ENCODE measurements at places on chromosomes 16 and 17.

- DNase-seq: no peak
Measured at GRCh38 chr17:79830763-79831264, 8.4 kb downstream of the CBX4 start.

GRCh38 chr16:4496305-4496704 is 20.1 kb downstream of the HMOX2 start:
- no peak for DNase-seq

DNA sequence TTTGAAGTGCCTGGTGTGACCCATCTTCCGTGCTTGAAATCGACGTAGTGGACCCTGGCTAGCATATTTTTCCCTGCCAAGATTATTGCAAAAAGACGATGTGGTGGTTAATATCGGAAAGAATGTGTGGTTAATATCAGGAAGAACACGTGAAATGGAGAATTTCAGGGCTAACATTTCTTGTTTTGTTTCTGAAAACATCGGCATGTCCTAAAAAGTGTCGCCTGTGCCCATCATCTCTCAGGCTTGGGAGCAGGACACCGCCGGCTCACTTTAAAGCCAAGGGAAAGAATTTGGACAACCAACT is 345 bp upstream of the DCXR start:
- DNase-seq: no peak

GRCh38 chr16:48197294-48197693 is 41.5 kb upstream of the ABCC12 start:
- DNase-seq: no peak

- DNase-seq: no peak
Measured at GRCh38 chr16:22214889-22215288, 8.8 kb downstream of the EEF2K start.

GRCh38 chr17:17107281-17107680 is 65.0 kb downstream of the MPRIP start:
- DNase-seq: no peak

GRCh38 chr17:60153606-60154390 is 4.0 kb downstream of the CA4 start:
- DNase-seq: no peak

- DNase-seq: no peak
Measured at GRCh38 chr17:81165246-81166032, at the start of gene PVALEF. Gene PVALEF (plus strand): TSS chr17:81165507. CDS start chr17:81181227, 15,720 bp downstream.

DNA sequence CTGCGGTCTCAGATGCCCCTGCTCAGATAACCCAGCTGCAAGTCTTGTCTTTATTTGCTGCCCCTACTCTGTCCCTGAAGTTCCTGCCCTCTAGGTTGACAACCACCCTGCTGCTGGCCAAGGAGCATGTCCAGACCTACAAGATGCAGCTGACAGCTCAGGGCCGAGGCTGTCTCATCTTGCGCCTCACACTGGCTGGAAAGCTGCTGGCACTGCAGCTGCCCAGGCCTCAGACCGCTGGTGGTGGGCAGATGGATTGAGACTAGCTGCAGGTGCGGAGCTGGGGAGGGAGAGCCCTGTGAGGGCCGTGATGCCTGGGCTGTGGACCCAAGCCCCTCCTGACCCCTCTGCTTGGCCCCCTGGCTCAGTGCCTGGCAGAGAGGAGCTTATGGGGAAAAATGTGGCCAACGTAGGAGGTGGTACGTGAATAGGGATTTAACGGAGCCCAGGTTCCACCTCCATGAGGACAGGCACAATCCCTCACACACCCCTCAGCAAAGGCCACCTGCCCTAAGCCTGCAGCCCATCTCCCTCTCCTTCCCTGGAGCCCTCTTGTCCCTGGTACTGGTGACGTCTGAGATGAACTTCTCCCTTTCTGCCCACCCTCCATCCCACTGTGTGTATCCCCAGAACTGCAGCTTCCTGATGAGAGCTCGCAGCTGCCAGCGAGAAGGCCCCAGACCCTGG is 8.3 kb upstream of the GALK1 start:
- DNase-seq: no peak

GRCh38 chr16:59108374-59108773 is 374.3 kb upstream of the GOT2 start:
- DNase-seq: no peak

GRCh38 chr17:72642720-72643119 is 449.8 kb downstream of the SLC39A11 start:
- DNase-seq: no peak

DNA sequence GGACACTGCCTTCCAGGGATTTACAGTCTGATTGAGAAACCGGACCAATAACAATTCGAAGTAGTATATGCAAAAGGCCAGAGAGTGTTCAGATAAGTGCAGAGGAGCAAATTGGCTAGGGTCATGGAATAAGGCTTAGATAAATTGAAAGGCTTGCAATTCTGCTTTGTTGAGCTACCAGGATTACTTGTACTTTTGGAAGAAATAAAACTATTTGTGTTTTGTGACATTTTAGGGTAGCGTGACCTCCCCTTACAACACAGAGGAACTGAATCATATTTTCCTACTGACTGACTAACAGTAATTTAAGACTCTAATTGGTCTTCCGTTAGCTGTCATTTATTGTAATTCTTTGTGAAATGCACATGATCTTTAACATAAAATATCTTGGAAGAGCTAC is 104.7 kb downstream of the PITPNC1 start:
- DNase-seq: no peak

DNA sequence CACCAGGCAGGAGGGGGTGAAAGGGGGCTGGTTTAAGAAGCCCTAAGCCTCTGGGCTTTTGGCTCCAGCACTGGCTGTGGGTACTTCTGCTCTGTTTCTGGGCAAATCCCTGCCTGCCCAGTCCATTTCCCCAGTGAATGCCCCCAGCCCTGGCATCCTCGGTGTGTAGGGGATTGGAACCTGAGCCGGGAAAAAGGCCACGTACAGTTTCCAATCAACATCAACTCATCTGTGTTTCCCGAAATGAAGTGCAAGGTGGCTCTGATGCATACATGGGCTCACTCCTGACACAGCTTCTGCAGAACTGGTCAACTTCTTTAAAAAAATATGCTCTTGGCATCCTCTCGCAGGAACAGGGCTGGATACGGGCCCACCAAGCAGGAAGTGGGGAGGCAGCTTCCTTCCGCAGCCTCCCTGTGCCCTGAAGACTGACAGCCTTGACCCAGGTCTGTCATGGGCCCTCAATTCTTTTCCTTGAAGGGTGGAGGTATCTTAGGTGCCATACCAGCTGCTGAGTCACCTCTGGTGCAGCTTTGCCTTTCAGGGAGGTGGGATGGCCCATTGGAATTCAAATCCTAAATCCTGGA is 73.3 kb downstream of the N4BP1 start:
- DNase-seq: no peak

- no peak for DNase-seq
Measured at GRCh38 chr16:11016524-11016988, 72.2 kb downstream of the CLEC16A start.

DNA sequence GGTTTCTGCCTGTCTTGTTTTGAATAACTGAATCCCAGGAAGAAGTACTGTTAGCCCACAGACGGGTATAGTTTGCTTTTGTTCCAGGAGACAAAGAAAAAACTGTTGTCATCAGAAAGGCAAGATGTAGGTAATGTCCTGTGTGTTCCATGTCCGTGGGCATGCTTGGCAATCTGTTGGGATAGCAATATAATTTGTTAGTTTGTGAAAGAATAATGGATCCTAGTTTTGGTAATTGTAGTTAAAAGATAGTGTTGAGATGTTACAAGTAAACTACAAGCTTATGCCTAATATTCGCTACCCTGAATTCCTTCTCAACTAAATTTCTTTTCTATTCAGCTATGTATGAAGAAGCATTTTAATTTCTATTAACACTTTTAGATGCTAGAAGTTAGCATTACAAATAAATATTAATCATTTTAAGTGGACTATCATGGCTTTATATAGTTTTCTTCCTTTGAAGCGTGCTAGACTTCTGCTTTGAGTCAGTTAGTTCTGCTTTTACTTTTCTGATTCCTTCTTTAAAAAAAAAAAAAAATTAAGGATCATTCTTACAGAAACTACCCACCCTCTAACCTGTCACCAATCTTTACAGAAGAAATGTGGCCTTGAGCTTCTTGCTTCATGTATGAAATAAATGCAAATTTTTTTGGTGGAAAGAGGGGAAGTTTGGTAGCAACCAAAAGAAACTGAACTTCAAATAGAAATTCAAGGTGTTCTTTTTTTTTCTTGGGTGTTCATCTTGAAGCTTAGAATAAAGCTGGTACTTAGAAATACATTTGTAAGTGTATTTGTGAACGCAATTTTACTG is 2.4 kb downstream of the EVI2A start:
- no peak for DNase-seq

GRCh38 chr17:69677130-69677529 is 262.6 kb downstream of the MAP2K6 start:
- no peak for DNase-seq

GRCh38 chr16:69157196-69157595 is 24.7 kb downstream of the UTP4 start:
- no peak for DNase-seq

DNA sequence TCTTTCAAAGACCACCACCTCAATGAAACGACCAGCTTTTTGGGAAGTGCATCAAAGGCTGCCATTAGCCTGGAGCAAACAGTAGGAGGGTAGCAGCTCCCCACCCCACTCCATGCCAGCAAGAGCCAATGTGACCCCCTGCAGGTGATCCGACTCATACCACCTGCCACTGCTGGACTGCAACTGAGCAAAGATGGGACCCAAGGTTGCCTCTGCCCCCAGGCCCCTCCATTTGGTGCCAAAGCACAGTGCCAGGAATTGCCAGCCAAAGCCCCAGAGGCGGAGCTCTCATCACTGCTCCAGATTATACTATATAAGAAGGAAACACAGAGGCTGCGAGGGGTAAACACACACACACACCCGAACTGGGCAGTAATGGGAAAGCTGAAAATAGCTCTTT is 8.3 kb downstream of the PITPNM3 start:
- no peak for DNase-seq

DNA sequence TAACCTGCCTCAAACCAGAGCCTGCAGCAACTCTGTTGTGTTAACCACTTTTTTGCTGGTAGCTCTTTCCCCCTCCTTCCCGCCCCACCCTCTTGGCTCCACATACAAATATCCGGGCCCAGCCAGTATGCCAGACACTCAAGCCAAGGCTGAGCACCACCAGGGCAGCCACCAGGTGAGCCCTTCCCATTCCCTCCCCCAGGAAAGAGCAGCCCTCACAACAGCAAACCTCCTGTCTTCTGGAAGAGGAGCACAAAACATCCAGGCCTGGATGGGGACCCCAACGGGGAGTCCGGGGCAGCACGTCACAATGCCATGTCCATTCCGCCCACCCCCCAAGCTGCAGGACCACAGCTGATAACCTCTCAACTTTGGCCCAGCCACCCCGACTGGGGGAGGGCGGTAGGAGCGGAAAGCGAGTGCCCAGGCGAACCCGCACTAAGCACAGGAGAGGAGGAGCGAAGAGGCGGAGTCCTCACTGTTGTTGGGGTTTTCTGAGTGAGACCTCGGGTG is 757 bp downstream of the ORMDL3 start:
- peak; percentile 39 for DNase-seq
